SJCRH30 (cell line): ENCODE measurements at places on chromosomes 5 and 9. TPM values are rescaled to one million over a fixed set of nuclear protein-coding genes. Genes with fewer than 3 reads are reported as not detected.

Gene IFNA2
- total RNA-seq: not detected in 2 replicates

Gene WNT8A
- total RNA-seq: not detected in 2 replicates

Gene LRRC19
- not detected in 2 replicates for total RNA-seq

- H3K27me3 ChIP-seq: no peaks in the 10 kb centered on the region
- no peak for DNase-seq
- H3K27ac ChIP-seq: no peak overlapping the region
- H3K36me3 ChIP-seq: no peaks in the 10 kb centered on the region
Observed at GRCh38 chr5:124461941-124462340, 284.5 kb downstream of the ZNF608 start.

DNA sequence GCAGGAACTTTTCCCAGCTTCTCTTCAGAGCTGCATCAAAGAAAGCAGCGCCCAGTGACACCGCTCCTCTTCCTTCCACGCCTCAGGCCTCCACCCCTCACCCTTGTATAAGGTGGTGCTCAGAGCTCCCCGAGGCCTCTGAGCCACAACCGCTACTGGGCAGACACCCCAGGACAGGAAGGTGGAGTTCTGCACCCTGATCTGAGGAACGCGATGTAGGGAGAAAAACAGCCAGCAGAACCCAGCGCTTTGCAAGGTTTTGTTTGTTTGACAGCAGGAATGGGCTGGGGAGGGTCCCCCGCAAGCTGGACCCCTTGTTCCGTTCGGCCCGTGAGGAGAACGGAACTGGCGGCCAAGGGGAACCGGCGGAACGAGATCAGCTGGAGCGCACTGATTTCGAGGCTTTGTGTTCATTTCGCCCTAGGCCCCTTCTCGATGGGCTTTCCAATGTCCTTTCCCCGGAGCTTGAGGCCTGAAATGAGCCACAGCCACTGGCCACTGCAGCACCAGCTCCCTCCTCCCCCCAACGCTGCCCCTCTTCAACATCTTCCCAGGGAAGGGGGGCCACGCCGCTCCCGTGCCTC lies 4.1 kb downstream of the EDF1 start:
- H3K27ac ChIP-seq: no peak overlapping the region
- H3K4me3 ChIP-seq: no peak overlapping the region
- peaks cover 28% of the 10 kb centered on the region for H3K36me3 ChIP-seq
- H3K27me3 ChIP-seq: no peaks in the 10 kb centered on the region

DNA sequence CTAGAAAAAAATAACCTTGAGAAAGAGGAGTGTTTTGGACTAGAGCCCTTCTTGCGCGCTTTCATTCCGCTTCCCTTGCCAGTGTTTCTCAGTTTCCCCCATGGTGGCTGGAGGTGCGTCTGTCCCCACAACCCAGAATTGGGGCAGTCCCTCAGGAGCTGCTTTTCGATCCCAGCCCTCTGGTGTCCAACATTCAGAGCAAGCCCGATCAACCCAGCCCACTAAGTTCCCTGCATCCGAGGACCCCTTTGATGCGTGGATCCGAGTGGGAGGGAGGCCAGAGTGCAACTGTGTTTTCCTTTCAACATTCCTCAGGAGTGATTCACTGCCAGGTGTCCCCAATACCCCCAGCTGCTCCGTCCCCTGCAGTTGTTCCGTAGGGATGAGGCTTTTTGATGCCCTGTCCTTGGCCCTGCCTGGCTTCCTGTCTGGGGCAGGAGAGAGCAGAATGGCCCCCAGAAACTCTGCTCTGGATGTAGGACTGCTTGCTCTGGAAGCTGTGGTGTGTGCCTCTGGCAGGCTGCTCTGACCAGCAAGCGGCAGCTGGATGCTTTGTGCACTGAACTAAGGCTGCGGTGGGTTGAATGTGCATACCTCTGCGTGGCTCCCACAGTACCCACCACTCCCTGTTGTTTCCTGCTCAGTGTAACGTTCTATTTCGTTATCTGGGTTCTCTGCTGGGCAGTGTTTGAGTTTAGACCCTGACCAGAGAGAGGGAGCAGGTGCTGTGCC lies 117.5 kb downstream of the BOD1 start:
- peak overlapping the region; percentile 96 for H3K27ac ChIP-seq
- H3K27me3 ChIP-seq: no peaks in the 10 kb centered on the region
- peak; percentile 95 for DNase-seq

DNA sequence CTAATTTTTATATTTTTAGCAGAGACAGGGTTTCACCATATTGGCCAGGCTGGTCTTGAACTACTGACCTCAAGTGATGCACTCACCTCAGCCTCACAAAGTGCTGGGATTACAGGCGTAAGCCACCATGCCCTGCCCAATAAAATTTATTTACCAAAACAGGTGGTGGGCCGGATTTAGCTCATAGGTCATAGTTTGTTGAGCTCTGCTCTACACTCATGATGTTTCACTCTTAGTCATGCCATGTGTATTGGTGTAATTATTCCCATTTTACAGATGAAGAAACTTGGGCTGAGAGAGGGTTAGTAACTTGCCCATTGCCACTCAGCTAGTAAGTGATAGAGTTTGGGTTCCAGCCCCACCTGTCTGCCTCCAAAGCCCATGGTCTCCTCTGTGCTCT lies 93.1 kb upstream of the WWC1 start:
- DNase-seq: no peak
- no peaks in the 10 kb centered on the region for H3K36me3 ChIP-seq

DNA sequence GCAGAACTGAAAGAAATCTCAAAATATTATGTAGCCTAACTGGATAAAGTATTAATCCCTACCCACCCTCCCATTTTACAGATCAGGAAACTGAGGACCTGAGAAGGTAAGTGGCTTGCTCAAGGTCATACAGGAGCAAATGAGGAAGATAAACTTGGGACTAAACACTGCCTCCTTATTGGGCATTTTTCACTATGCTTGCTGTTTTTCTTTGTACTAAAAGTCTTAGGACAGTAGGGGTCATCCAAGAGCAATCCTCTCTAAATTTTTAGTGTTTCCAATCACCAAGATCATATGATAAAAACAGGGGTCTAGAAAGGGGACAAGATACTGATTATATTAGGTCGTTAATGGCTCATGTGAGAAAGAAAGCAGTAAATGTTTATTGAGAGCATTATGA lies 80.8 kb downstream of the RORB start:
- H3K4me1 ChIP-seq: 0 out of 2 replicates have a peak, but pooled peaks cover 5% of the 10 kb centered on the region
- H3K27me3 ChIP-seq: peaks cover 20% of the 10 kb centered on the region; the same call in 1 of the 2 replicates
- no peak overlapping the region for H3K27ac ChIP-seq
- no peaks in the 10 kb centered on the region for H3K36me3 ChIP-seq
